ENCODE measurements at places on chromosomes 2 and 18. TPM values are rescaled to one million over a fixed set of nuclear protein-coding genes. Genes with fewer than 3 reads are reported as not detected.

- DNase-seq, result no peak
Measured at GRCh38 chr2:215362562-215362904, 50.7 kb downstream of the ATIC start.

ANO7 gene
- total RNA-seq, result 3.4 TPM

DNA sequence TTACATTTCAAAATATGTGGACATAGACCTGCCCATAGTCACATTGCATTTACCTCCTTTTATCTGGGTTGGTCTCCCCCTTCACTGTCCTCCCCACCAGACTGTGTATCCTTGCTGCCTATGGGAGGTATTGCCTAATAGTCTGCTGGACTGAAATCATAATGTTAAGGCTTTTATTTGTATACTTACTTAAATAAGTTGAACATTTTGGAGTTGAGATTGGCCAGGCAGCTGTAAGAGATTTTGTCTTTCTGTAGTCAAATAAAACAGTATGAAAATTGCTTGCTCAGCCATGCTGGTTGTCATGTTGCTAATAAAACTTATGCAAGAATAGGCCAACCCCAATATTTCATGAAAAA, 280.9 kb downstream of the PTPRM start:
- no peak for DNase-seq

GRCh38 chr2:143030127-143030526, 99.1 kb upstream of the ARHGAP15 start:
- no peak for DNase-seq

GPR45 gene
- not detected for total RNA-seq

DNA sequence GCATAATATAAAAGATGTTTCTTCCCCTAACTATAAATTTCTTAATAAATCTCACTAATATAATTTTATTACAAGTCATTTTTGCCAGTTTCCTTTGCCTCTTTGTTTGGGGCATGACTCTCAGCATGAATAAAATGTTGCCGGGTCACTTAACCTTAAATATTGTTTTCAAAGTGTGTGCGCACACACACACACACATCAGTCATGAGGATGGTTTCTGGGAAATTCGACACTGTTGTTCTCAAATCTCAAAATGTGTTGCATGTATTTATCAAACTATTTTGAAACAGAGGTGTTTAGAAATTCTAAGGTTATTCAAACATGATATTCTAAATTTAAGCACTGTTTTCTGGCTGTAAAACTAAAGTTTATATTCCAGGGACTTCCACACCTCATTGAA, 31.5 kb downstream of the FAP start:
- no peak for DNase-seq

DNA sequence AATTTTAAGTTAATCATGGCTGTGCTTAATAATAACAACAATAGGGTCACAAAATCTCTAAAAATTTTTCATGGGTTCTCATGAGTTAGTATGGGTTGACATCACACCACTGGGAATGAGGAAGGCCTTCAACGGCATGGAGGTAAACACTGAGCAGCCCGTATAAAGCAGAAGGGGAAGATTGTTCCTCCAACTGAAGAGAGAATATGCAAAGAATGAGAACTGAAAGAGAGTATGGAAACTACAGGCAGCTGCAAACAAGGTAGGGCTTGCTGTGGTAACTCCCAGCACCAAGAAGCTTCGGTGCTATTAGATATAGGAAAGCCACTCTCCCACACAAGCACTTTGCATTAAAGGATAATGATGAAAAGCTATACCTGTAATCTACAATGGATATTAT, 1242.3 kb upstream of the CELF4 start:
- DNase-seq, result no peak

DNA sequence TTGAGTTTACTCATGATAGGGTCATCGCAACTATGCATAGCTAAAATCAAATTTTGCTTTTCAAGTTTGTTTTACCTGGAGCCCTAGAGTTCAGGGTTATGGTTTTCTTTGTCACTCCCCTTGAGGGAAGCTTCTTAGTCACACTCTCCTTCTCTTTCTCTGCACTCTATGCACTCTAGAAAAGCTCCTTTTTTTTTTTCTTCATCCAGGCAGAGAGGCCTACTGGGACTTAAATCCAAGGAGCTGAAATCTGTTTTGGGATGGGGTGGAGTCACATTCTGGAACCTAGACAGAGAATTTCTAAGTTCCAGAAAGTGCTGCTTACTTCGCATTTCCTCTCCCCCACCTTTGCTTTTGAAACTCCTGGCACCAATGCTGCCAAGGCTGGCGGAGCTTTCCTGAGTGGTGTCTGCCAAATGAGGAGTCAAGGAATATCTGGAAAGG, 19.1 kb upstream of the IL18R1 start:
- no peak for DNase-seq

- DNase-seq, result no peak
Measured at GRCh38 chr2:11932048-11932512, 185.6 kb downstream of the LPIN1 start.

DNA sequence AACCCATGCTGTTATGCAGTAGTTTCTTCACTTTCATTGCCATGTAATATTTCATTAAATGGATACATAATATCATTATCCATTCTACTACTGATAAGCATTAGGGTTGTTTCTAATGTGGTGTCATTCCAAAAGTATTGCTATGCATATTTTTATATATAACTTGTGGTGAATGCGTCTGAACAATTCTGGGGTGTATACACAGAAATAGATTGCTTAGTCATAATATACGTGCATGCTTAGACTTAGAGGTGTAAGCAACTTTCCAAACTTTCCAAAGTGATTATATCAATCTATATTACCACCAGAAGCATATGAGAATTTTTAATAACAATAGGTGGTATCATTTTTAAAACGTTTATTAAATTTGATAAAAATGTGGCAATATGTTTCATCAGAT, 540.9 kb downstream of the DSC3 start:
- no peak for DNase-seq

POTEC gene
- not detected for total RNA-seq

SAG gene
- not detected for total RNA-seq

SPEG gene
- 199 TPM for total RNA-seq
